ENCODE measurements at places on chromosomes 7 and 10.

DNA sequence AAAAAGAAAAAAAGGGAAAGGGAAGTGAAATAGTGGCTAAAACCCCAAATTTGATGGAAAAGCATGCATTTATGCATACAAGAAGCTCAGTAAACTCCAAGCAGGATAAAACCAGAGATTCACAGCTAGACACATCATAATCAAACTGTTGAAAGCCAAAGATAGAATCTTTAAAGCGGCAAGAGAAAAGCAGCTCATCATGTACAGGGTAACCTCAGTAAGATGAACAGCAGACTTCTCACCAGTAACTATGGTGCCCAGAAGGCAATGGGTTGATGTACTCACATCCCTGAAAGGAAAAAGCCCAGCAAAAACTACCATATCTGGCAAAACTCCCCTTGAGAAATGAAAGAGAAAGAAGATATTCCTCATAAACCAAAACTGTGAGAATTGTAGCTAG lies 60.4 kb downstream of the TPST1 start:
- no peak for DNase-seq

DNA sequence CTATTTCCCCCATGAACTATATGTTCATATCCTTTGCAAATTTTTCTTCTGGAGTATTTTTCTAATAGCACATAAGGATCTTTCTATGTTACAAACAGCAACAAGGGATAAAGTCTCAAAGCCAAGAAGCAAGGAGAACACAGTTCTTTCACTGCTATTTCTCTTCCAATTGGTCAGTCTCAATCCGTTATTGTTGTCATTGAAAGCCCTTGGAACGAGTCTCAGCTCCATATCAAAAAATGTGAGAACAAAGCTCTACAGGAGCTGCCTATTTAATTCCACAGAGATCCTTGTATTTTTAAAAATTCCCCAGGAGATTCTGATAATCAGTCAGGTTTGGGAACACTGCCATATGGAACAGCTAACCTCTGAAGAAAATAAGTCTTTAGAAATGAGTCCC lies 15.7 kb downstream of the SLC35B4 start:
- no peak for DNase-seq

GRCh38 chr7:98229441-98229840 lies 18.2 kb downstream of the BHLHA15 start:
- no peak for DNase-seq

DNA sequence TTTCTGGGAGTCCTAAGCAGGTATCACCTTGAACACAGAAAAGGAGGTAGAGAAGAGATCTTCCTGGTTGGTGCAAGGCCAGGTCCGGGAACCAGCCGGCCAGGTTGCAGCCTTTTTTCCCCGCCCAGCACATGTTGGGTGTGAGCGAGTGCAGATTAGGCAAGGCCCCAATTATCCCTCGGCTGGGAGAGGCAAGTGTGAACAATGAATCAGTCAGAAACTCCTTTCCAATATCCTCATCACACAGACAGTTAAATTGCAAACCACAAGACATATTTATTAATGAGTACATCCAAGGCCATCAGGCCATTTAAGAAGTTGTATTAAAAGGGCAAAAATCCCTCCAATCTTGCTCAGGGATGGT lies 115.0 kb upstream of the AFAP1L2 start:
- no peak for DNase-seq

GRCh38 chr7:56083150-56083785 lies 9.5 kb downstream of the PHKG1 start:
- no peak for DNase-seq

DNA sequence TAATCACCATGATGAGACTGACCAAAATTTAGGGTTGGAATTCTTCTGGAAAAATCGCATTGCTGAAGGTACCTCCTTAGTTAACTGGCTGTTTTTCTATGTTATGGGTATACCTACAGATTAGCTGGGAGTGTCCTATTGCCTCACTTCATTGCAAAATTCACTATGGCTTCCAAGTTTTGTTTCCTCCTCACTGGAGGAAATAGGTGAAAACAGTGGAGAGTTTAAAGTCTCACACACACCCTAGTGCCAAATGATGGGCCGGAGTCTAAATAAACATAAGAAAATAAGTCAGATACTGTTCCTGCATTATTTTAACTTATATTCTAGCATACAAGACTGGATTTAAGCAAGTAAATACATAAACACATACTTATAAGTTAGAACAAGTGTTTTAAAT lies 98.2 kb downstream of the AHR start:
- DNase-seq = no peak

DNA sequence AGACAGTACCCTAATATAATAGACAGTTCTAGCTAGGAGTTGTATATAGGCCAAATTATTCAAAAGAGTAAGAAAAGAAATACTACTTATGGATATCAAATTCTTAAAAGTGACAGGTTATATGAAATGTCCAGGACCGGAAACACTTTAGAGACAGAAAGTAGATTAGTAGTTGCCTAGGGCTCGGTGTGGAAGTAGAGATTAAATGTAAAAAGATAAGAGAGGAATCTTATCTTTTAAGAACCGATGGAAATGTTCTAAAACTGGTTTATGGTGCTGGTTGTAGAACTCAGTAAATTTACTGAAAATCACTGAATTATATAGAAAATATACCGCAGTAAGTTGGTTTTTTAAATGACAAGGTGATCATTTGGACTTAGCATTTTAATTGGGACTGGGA lies 147.5 kb upstream of the ASAH2 start:
- DNase-seq = no peak

- no peak for DNase-seq
Measured at GRCh38 chr7:89223900-89224395, 428.4 kb upstream of the TEX47 start.

- no peak for DNase-seq
Measured at GRCh38 chr10:119303886-119304285, 96.5 kb downstream of the GRK5 start.

DNA sequence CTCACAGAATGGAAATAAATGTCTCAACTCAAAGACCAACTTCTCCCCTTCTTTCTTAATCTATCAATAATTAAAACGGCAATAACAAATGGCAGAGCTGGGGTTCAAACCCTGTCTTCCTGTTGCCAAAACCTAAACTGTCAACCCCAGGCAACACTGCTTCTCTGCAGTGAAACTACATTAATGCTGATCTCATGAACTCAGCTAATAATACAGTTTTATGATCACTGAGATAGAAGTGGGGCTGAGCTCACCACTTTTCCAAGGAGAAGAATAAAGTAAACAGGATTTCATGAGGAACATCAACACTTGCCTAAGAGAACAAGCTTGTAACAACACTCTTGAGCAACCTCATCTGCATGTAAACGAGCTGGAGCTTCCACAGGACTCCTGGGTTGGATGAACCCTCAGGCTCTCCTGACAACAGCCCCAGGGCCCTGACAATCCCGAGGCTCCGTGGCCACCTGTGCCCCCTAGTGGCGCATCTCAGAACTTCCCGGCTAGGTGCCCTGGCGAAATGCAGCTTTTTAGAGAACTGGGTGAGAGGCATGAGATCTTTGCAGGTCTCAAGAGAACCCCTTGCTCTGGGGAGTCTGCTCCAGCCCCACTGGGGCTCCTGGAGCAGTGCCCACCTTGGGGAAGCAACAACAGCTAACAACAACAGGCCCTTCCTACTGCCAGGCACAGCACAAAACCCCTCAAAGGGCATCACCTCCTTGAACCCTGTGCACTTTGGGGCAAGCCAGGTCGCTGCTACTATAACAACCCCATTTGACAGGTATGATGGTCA lies 169.3 kb downstream of the SH3PXD2A start:
- DNase-seq = peak; percentile 85

- no peak for DNase-seq
Measured at GRCh38 chr7:108145401-108145800, 15.2 kb upstream of the LAMB4 start.

DNA sequence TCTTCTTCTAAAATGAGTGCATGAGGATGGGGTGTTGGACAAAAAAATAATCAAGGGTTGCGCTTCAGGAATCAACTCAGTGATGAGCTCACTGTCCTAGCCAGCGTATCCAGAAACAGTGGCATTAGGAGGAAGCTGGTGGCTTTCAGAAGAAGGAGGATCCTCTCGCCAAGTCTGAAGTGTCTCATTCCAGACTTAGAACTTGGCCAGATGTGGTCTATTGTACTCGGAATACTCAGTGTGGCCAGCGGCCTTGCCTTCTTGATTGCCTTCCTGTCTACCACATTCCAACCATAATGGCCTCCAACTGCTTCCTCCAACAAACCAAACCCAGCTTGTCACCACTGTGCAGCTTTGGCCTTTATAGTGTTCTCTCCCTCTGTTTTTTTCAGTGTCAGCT lies 732.4 kb downstream of the KCNMA1 start:
- no peak for DNase-seq

DNA sequence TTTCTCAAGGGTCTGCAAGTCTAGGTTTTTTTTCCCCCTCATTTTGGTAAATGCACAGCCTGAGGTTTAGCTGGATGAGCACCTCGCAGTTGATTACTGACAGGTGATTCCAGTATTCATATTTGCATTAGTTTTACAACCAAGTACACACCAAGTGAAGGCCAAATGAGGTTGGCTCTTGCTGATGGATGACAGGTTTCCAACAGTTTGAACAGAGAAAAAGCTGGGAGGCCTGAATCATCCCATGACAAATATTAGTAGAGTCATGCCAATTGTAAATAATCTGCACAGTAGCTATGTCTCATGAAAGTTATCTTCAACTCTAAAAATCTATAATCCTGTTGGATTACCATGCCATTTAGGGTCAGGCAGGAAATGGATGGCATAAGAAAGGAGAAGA lies 399.8 kb downstream of the HTR7 start:
- no peak for DNase-seq

DNA sequence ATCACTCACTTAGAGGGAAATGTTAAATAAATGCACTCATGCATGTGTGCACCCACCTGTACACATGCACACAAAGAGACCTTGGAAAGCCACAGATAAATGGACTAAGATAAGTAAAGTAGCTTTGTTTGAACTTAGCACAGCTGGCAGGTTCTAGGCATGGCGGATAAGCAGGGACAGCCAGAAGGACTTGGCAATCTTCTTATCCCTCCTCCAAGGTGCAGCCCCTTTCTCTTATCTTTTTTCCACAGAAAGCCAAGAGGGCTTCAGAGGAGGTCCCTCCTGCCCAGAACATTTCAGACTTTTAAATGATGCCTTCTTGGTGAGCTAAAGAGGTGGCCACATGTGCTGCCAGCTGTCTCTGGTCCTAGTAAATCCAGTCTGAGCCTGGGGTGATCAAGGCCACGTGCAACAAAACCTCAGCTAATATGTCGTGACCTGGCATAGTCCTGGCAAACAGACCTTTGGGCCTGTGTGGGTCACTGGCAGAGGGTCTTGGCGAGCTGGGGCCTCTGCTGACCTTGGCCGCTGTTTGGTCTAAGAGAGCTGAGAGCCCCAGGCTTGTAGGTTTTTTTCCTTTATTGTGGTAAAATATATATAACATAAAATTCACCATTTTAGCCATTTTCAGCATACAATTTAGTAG lies 43.2 kb upstream of the SLC35B4 start:
- DNase-seq = no peak

- DNase-seq = no peak
Measured at GRCh38 chr10:2610946-2611345, 456.4 kb upstream of the PFKP start.

DNA sequence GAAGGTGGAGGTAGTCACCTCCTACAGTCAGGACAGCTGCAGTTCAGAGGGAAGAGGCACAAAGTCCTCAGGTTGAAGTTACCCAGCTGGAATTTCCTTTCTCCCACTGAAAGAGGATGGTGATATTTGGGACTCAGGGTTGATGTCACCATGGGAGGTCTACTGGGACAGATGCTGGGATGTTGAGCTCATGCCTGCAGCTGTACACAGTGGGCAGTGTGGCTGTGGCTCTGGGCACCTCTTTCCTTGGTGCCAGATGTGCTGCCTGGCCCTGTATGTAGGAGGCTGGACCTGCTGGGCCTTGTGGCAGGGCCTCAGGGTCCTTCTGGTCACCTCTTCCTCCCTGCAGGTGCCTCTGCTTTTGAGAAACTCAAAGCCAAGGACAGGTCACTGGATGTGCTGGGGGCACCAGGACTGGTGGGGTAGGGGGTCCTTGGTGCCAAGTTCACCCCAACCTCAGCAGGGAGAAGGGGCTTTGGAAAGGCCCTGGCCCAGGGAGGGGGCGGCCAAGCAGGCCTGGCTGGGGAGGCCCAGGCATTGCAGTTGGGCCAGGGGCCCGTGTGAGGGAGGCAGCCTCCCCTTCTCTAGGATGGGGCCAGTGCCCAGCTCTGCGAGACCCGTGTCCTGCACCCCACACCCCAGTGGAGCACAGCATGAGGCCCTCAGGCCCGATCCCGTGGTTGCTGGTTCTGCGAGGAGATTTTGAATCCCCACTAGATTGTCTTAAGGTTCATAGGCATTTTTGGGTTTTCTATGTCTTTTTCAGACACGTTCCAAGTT lies 103.1 kb downstream of the BMS1 start:
- no peak for DNase-seq

DNA sequence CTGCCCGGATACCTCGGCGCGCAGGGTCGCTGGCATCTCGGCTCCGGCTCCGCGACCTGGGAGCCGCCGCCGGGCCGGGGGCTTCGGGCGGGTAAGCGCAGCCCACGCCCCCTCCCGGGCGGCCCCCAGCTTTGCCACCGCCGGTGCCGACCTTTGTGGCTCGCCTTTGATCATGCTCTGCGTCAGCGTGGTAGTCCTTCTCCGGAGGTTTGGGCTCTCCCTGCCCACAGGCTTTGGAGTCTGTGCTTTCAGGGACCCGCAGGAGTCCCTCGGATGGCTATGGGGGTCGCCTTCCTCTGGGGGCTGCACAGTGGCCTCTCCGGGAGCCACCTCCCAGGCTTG lies 7.3 kb downstream of the ATP6V1F start:
- peak; percentile 28 for DNase-seq

GRCh38 chr7:149770728-149771636 lies 2.4 kb downstream of the ZNF467 start:
- DNase-seq = no peak

GRCh38 chr10:62106929-62107519 lies 161.6 kb downstream of the RTKN2 start:
- no peak for DNase-seq

GRCh38 chr10:79468015-79468560 lies 22.7 kb upstream of the ZCCHC24 start:
- no peak for DNase-seq

DNA sequence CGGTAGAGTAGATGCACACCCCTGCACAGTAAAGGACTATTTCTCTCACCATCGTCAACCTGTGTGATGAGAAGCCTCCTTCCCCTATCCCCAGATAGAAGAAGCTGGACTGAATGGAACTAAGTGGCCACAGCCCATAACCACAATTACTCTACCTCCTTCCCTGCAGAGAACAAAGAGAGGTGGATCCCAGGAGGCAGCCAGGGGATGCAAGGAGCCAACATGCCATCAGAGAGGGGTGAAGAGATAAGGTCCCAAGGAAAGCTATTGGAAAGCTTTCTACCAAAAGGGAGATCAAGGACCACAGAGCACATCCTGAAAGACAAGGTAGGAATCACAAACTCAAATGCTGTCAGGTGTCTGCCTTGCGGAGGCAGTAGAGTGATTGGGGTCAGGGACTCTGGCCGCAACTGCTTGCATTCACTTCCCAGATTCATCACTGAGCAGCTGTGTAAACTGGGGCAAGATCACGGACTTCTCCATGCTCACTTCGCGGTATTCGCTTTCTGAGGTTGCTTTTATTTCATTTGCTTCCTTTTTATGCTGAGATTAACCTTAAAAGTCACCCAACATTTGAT lies 81.6 kb upstream of the MYO3A start:
- DNase-seq = no peak

Measured in CD4-positive, alpha-beta T cell treated with Interleukin-17A for 4 hours (primary cell).